ENCODE measurements at places on chromosomes 4 and X.

DNA sequence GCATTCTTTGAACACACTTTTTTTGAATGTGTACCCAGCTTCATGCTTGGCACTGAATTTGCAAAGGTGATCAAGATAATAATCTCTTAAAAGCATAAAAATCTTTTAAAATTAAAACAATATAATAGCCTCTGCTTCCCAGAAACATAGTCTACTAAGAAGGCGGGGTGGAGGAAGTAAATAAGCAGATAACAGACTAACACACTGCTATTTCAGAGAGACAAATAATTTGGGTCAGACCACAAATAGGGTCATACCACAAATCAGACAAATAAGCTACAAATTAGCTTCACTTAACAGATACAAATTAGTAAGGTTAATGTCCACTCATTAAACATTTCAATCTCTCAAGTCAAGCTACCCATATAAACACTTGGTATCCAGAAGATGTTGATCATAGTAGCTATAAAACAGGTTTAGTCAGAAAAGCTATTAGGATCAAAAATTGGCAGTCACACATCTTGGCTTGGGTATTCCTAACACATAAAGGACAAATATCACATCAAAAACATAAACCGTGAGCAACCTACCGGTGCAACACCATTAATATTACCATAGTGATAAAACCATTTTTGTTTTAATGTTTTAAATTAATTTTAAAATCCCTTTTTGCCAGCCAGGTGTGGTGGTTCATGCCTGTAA, 47.3 kb downstream of the PPP3CA start:
- DNase-seq, result no peak

DNA sequence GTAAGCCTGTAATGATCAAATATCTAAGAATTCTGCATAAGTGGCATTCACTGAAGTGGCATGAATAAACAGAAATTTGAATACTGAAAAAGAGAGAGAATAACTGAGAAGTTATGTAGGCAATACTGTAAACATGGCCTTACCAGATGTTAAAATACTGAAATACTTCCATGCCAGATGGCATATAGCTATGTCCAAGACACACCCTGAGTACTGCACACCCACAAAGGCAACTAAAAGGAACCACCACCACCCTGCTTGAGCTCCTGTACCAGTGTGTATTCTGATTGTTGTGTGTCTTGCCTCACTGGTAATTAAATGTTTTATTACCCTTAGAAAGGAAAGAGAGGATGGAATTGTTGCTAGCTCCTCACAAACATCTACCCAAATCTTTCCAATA, 192.1 kb downstream of the ADAMTS3 start:
- no peak for DNase-seq

GRCh38 chrX:24646006-24646405, 1.1 kb downstream of the PCYT1B start:
- no peak for DNase-seq

GRCh38 chrX:1870421-1870820, 255.6 kb downstream of the ASMT start:
- no peak for DNase-seq

GRCh38 chrX:20995829-20996228, 378.4 kb upstream of the CNKSR2 start:
- no peak for DNase-seq

- no peak for DNase-seq
These were observed 39.5 kb upstream of the RELL1 start for GRCh38 chr4:37725718-37726117.

DNA sequence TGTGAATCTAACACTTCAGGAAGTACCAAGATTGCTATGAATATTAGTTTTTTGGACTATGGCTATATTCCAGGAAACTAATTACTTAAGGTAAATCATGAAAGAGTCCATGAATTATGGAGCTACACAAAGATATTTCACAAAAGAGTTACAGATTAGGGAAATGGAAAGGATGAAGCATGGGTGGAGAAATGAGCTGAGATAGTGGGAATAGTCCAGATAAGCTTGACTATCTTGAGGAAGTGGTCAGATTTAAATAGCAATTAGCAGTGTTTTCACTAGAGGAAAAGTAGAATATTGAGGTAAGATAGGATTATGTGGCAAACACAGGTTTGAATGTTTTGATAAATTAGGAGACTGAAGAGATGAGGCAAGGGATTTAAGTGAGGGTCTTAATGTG, 42.1 kb upstream of the C1GALT1C1 start:
- DNase-seq, result no peak

GRCh38 chr4:70182517-70183167, 12.9 kb upstream of the ODAM start:
- DNase-seq, result no peak

GRCh38 chr4:174989791-174990190, 71.6 kb downstream of the ADAM29 start:
- no peak for DNase-seq

DNA sequence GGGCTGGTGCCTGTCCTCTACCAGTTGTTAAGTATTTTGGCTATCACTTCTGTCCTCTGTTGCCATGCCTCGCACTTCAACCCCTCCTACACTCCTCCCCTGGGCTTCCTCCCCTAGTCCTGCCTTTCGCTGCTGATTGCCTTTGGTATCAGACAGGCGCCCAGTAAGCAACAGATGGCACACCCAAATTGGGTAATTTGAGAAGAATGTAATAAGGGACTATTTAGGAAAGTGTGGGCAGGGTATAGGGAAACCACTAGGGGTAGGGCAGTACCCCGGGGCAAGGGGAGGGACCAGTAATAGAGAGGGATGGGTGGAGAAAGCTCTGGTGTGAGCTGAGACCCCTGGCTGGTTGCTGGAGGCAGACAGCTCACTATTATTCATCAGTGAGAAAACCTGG, 172.7 kb upstream of the USP9X start:
- no peak for DNase-seq

- peak; percentile 44 for DNase-seq
These were observed 216.1 kb upstream of the PSAPL1 start for GRCh38 chr4:7650606-7651385.

GRCh38 chr4:158826057-158826456, 57.2 kb downstream of the FNIP2 start:
- no peak for DNase-seq

DNA sequence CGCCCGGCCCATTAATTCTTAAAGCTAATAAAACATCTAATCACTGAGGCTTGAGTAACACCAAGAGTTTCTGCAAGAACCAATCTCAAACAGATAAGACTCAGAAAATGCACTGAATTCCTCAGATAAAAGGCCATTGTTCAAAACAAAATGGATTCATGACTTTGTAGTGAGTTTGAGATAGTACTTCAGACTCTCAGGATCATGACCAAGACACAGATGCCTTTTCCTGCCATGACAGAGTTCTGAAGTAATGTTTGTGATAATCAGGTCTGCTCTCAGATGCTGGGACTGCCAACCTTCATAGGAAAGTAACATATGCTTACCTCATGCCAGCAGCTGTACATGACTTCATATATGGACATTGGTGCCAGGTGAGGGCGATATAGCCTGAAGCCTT, 54.6 kb downstream of the NIPAL1 start:
- no peak for DNase-seq

DNA sequence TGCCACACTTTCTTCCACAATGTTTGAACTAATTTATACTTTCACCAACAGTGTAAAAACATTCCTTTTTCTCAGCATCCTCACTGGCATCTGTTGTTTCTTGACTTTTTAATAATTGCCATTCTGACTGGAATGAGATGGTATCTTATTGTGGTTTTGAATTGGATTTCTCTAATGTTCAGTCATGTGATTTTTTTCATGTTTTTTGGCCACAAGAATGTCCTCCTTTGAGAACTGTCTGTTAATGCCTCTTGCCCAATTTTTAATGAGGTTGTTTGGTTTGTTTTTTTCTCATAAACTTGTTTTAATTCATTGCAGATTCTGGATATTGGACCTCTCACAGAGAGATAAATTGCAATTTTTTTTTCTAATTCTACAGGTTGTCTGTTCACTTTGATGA, 1195.2 kb downstream of the TECRL start:
- no peak for DNase-seq

- DNase-seq, result no peak
These were observed 111.1 kb downstream of the ZNF330 start for GRCh38 chr4:141331534-141332358.

DNA sequence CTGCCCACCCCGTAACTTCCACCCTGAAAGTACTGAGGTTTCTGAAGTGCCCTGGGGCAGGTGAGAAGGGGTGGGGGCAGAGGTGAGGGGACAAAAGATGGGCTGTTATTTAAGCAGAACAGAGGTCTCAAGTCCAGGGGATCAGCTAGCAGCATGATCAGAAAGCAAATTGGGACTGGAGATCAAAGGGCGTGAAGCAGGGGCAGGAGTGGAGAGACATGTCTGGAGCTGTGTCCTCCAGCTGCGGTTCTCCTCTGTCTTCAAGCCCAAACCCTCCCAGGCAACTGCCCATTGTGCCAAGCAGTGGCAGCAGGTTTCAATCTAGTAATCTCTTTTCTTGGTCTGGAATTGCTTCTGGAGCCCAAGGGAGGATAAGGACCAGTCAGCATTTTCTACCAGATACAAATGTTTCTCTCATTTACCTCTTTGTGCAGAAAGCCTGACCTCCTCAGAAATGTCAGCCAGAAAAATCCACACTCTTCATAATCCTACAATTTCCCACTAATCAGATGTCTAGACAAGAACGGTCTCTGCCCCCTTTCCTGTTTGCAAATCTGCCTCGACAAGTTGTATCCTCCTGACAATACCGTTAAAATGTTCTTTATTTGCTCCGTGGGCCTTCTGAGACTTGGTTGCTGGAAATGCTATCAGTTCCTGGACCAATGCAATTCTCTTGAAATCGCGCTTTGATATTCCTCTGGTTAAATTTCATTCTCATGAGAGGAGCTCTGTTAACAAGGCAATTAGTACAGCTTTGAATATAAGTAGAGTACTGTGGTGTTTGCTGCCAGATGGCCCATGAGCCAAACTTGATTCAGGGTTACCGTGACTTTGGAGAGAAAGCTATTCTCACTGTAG, 23.2 kb upstream of the RASL11B start:
- DNase-seq, result no peak

GRCh38 chrX:128780934-128781333, 728.7 kb upstream of the ACTRT1 start:
- DNase-seq, result no peak

DNA sequence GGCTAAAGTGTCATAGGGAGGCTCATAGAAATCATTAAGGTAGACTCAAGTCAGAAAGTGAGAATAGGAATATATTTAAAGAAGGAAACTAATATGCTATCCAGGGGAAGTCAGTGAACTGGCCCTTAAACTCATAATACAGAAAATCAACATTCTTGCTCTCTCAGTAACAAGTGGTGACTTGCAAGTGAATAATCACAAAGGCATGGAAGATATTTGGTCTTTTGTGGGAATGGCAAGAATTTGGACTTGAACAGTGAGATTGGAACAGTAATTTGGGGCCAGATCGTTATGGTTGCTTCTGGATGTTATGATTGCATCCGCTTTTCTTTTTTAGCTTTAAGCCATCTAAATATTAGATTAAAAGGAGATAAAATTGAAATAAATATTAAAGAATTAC, 103.8 kb downstream of the TBC1D19 start:
- DNase-seq, result no peak

DNA sequence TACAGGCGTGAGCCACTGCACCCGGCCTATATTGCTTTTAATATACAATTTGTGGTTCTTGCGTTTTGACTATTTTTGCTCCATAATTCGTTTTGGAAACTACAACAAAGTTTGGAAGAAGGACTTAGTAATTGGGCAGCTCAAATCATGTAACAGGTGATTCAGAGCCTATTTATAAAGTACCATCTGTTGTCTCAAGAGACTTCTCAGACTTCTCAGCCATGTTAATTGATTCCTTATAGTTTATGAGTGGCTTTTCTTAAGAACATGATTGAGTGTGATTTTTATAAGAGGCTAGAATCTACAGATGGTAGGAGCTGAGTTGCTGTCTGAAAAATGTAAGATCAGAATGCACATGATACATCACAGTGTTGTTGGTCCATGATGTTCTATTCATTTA, 240.2 kb downstream of the ADGRL3 start:
- DNase-seq, result no peak

DNA sequence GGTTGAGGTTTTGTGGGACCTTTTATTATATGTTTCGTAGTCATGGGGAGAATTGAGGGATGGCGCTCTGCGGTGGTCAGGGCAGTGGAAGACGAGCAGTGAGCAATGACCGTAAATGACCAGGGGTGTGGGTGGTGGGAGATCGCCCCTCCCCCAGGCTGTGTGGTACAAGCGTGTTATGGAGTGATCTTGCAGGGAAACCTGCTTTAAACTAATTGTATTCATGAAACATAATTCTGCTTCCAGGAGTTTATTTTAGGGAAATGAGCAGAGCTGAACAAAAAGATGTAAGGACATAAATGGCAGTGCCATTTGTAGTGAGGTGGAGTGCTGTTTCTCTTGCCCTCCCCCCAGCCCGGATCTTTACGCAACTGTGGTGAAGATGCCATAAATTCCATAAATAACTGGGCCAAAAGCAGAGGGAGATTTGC, 20.2 kb downstream of the GYG2 start:
- no peak for DNase-seq

DNA sequence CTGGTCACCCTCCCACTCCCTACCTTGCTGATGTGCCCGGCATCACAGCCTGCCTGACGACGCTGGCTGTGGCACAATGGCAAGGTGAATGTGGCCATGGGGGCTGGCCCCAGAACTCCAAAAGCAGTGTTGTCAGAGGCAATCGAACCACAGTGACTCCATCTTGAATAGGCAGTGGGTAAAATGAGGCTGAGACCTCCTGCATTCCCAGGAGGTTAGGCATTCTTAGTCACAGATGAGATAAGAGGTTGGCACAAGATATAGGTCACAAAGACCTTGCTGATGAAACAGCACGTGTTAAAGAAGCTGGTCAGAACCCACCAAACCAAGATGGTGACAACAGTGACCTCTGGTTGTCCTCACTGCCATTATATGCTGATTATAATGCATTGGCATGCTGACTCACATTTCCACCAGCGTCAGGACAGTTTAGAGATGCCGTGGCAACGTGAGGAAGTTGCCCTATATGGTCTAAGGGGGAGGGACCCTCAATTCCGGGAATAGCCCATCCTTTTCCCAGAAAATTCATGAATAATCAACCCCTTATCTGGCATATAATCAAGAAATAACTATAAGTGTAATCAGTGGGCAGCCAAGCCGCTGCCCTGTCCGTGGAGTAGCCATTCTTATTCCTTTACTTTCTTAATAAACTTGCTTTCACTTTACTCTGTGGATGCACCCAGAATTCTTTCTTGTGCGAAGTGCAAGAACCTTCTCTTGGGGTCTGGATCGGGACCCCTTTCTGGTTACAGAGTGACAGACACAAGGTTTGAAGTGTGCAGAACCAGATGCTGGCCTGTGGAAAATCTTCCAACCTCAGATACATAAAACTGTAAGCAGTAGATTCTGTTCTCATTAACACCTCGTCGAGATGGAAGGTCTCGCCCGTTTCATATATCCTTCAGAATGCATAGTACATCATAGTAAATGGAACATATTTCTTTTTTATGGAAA, 26.8 kb upstream of the CLDN24 start:
- DNase-seq, result no peak

Measured in NAMALWA (cell line).